ENCODE measurements at places on chromosomes 3 and 15.
A peak's percentile ranks its signal among the peaks of the same experiment; 100 is the strongest.

DNA sequence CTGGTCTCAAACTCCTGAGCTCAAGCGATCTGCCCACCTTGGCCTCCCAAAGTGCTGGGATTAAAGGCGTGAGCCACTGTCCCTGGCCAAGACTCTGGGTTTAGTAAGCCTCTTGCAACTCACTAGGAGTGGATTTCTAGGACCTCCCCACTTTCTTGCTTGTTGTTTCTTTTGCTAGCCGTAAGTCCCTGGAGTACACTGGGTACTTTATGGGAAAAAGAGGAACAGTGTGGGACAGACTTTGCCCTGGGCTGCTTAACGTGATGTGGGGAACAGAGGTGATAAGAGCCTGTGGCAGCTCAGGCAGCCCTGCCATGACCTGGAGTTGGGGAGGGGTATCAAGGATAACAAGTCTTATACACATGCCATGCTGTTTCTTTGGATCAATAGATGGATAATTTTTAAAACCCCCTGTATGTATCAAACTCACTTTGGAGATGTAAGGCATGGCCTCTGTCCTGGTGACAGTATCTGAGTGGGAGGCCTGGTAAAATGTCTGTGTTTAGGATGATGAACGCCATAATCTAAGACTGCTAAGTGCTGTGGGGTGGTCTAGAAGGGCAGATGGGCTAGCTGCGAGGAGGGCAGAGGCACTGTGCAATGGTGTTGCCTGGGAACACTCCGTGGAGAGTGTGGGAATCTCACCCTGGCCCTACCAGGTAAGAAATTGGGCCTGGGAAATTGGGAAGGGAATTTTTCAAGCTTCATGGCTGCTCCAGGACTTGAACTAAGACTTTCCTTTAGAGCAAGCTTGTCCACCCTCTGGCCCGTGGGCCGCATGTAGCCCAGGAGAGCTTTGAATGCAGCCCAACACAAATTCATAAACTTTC, 54.8 kb downstream of the SMAD3 start:
- no peak for DNase-seq

DNA sequence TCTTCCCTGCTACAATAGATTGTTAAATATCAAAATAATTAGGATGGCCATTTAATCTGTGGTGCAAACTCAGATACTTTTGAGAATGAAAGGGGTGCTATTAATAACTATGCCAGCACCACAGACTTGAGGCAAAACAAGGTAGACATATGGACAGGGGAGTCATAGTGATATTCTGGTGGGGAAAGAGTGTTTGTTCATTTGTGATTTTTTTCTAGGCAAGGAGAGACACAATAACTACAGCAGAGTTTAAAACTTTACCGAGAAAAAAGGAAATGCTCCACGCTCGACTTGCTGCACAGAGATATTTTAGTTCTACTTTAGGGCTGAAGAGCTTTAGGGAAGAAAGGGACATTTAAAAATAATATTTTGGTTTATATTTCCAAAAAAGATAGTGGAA, 611.2 kb upstream of the GRM7 start:
- no peak for DNase-seq

- no peak for DNase-seq
Observed at GRCh38 chr15:84731774-84732173, 15.8 kb upstream of the SEC11A start.

- DNase-seq = no peak
Observed at GRCh38 chr3:52431459-52432223, 13.3 kb downstream of the SEMA3G start.

DNA sequence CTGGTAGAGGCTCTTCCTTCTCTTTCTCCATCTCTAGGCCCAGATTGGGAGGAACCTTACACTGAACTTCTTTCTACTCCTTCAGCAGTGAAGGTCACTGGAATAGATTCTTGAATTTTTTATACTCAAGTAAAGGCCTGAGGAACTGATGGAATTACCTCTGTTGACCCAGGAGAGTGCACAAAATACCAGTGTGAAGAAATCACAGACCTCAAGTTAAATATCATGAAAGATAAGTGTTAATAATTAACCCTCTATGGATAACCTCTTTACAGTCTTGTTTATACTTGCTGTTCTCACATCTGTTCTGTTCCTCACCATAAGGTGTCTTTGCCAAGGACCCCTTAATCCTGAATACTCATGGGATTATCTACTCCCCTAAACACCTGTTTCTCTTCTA, 244.4 kb upstream of the STAC start:
- no peak for DNase-seq

GRCh38 chr15:39317225-39317624, 263.7 kb upstream of the THBS1 start:
- no peak for DNase-seq

DNA sequence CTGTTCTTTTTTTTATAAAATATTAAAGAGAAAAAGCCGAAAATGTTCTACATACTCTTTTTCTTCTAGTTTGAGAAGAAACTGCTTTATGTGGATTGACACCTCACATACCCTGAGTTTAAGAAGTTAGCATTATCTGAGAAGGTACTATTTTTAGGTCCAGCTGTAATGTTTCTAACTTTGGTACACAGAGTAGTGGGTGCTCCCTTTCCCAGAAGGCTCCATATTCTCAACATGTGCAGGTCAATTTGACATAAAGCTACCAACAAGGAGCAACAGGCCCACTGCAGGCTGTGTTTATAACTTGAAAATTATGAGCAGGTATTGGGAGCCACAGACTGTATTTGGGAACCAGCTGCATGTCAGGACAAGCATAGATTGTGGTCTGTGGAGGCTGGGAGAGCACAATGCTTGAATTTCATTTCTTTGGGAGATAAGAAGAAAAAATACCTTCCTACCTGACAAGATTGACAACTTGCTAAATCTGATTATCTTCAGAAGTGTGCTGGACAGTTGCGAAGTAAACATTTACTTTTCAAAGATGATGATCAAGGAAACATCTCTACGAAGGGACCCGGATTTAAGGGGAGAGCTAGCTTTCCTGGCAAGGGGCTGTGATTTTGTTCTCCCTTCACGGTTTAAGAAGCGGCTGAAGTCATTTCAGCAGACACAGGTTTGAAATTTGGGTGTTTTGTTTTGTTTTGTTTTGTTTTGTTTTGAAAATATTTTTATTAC, 57.2 kb downstream of the PPP2R3A start:
- DNase-seq = no peak

DNA sequence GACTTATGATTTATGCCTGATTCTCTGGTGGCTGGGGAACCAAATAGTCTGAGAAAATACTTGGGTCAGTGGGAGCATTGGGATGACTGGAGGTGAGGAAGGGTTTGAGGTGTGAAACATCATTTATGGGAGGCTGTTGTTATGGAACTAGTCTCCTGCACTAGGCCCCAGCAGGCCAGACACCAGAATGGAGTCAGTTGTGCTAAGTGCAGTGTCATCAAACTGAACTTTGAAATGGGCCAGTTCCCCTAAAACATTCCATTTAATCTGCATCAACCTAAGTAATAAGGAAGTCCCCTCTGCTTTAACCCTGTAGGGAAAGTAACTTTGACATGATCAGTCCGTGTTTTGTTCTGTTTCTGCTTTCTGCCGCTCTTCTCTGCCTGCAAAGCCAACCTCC, 44.9 kb upstream of the KLHL25 start:
- no peak for DNase-seq

- DNase-seq = no peak
Observed at GRCh38 chr15:68581725-68582124, 2.9 kb downstream of the CORO2B start.

- no peak for DNase-seq
Observed at GRCh38 chr3:154480033-154480432, 50.0 kb upstream of the GPR149 start.

DNA sequence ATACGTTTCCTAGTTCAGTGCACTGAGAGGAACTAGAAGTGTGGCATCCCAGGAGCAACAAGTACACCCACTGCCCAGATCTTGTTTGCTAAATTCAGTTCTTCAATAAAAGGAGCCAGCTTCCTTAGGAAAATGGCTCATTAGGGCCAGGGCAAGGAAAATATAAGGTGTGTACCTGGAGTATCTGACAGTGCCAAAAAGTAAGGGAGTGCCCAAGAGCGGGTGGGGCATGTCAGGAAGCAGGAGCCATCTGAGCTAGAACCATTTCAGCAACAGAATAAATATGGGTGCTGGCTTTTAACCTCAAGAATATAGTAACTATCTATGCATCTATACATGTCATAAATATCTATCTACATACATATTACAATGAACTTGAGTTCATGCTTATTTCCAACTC, 44.1 kb downstream of the SLC41A3 start:
- no peak for DNase-seq

- DNase-seq = no peak
Observed at GRCh38 chr3:153980252-153980590, 141.0 kb upstream of the ARHGEF26 start.

- no peak for DNase-seq
Observed at GRCh38 chr3:124760601-124761000, 30.3 kb downstream of the UMPS start.

GRCh38 chr3:111923095-111923771, 55.6 kb upstream of the ABHD10 start:
- no peak for DNase-seq

DNA sequence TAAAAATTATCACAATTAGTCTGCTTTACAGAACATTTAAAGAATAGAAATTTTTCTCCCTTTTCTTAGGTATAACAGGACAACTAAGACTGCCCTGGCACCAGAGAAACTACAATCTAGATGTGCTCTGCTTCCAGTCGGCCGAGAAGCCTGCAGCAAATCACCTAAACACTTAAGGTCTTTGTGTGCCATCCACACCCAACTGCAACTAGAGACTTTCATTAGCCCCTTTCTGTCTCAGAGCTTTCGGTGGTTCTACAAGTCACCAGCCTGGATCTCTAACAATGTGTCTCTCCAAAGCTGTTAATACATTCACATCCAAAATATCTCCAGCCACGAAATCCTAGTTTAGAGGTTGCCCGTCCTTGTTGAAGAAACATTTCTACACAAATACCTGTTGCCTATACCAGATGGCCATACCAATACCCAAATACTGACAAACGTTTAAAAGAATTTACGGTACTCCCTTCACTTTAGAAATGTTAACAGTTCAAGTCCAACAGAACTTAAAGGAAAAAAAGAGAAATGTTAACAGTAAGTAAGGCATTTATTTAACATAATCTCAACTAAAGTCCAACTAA, 6.7 kb downstream of the PRC1 start:
- DNase-seq = no peak

DNA sequence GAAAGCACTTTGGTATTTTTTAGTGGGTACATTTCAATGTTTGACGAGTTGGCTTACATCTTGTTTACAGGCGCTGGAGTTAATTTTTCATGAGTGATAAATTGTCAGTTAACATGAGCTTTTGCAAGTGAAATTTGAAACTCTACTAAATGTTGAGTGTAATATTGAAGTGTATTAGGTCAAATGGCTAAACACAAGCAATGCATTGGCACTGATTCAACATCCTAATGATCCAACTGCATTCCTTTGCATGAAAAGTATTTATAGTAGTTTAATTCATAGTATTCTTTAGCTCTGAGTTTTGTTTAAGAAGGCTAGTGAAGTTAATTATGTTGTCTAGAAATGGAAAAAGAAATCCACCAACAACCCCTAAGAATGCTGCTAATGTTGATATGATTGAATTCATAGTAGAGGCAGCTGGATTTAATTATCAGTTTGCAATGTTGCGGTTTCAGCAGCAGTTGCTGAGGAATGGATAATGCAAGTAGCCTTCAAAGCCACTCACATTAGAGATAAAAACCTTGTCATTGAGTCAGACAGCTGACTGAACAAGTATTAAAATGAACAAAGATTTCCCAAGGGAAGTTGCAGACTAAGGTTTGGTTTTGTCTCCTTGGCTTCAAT, 245.6 kb upstream of the GOLIM4 start:
- peak; percentile 80 for DNase-seq

DNA sequence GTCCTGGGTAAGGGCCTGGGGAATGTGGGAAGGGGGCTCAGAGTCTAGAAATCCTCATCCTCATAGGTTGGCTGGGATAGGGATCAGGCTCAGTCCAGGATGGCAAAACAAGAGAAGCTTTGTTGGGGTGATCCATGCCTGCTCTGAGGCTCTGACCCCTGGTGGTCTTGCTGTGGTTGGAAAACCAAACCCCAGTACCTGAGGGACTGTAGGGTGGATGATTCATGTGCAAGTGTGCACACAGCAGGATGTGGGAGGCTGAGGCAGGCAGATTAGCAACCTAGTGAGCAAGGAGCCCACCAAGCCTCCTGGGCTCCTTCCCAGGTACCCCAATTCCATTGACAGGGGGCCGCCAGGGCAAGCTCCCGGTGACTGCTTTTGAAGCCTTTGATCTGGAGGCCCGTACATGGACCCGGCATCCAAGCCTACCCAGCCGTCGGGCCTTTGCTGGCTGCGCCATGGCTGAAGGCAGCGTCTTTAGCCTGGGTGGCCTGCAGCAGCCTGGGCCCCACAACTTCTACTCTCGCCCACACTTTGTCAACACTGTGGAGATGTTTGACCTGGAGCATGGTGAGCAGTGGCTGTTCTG, 3.1 kb downstream of the KLHDC8B start:
- DNase-seq = no peak

DNA sequence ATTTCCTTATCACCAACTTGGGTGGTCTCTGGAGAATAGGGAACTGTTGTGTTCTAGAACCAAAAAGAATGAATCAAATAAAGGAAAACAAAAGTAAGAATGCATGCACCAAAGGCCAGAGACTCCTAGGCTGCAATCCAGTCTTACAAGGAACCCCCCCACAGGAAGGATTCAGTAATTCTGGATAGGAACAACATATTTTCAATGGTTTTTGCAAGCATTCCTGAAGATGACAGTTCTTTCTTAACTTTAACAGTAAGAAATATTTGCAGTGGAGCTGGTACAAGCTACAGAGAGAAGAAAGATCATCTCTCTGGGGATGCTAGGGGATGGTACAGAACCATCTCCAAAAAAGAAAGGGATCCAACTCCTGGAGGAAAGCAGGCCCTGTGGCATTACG, 116.2 kb upstream of the CHRM5 start:
- DNase-seq = no peak

DNA sequence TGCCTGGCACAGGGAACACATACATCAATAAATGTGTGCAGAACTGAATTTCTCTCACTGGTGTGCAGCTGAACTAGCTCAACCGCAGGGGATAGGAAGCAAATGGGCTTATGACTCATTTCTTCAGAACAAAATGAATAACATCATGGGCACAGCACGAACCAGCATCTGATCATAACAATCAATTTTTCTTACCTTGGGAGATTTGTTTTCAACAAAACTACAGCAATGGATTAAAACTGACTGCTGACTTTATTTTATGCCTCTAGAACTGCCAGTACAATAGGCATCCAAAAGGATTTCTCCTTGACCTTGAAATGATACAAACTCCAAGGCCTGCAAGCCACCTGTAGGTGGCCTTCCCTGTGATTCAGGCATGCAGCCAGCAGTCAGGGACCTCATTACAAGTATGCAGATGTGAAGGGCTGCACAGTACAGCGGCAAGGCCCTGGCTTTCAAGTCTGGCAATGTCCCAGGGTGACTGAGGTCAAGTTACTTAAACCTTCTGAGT, 26.1 kb downstream of the TAMM41 start:
- no peak for DNase-seq

GRCh38 chr3:47337656-47338055, 43.2 kb upstream of the PTPN23 start:
- DNase-seq = no peak

GRCh38 chr3:101677436-101678286, 729 bp upstream of the ZBTB11 start:
- DNase-seq = no peak

GRCh38 chr3:120567370-120568201, 28.6 kb upstream of the NDUFB4 start:
- DNase-seq = no peak

Data from AG04450 (cell line).